ENCODE measurements at places on chromosomes 6 and 20.

DNA sequence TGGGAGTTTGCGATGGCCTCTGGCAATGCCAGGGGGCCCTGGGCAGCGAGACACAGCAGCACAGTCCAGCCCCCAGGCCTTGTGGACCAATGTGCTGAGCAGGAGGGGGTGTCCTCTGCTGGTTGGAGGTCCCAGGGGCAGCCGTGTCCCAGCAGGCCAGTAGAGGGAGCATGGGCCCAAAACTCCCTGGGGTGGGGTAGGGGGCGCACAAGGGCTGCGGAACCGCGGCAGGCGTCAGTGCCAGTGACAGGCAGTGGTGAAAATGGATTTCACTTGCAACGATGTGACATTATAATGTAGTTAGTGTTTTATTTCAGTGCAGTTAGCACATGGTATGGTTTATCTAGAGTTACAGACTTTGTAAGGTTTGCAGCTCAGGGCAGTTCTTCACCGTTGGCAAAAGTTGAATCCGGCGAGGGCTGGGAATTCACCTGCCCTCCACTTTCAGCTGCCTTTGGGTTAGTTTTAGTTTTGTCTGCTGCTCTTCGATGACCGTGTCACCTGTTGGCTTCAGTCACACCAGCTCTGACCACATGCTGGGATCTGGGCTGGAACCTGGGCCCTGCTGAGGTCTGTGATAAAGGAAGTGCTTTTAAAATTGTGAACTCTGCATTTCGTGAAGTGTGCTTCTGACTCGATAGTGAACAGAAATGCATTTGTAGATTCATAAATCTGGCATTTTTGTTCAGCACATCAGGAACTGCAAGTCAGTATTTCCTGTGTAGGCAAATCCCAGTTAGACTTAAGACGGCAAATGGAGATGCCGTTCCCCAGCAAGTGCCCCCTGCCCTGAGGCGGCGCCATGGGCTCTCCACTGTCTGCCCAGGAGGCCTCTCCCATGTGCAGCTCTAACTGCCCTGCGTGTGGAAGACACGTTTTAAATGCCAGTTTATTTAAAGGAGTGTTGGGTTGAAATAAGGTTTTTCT, 46.8 kb downstream of the PYGB start:
- DNase-seq, result peak; percentile 26

- no peak for DNase-seq
Observed at GRCh38 chr6:163308629-163309440, 105.7 kb upstream of the QKI start.

- DNase-seq, result no peak
Observed at GRCh38 chr20:35854713-35855348, 83.0 kb downstream of the PHF20 start.

GRCh38 chr6:2949121-2949520, 22.2 kb downstream of the SERPINB6 start:
- DNase-seq, result no peak

DNA sequence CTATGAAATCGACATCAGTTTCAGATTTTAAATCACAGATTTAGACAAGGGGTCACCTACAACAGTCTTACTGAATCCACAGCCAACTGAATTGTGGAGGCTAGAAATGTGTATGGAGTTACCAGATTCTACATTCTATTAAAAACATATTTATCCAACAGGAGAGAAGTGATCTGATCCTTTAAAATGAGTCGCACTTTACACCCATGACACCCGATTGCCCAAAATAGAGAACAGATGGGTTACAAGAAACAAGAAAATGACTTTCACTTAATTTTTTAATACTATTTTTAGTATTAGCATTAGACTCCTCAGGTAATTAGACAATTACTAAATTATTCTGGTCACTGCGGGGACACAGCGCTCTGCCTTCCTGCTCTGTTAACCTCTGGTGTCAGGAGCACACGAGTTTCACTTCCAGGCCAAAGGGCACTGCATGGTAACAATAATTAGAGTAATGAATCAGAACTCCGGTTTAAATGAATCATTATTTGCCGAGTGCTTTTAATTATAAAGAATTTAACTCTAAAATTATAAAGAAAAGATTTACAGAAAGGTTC, 108.6 kb downstream of the ATP9A start:
- DNase-seq, result no peak

DNA sequence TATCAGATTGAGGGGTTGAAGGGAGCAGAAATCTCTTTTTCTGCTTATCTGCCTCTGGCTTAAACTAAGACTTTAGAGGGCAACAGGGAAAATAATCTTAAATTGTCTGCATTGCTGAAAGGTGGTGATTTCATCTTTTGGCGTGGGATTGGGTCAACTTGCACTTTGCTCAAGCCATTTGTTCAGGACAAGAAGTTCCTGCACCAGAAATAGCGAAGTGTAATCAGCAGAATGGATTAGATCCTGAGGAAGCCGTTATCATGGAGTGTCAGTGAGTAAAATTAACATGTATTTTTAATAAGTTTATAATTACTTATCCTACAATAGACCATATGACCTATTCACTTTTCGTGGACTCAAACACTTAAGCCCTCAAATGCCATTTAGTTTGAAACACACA, 249.3 kb downstream of the CD83 start:
- no peak for DNase-seq

GRCh38 chr20:32116079-32116521, 6.6 kb downstream of the TM9SF4 start:
- no peak for DNase-seq

GRCh38 chr6:114886670-114887436, 544.0 kb upstream of the HS3ST5 start:
- DNase-seq, result no peak

GRCh38 chr20:34049897-34050695, 56.4 kb downstream of the RALY start:
- no peak for DNase-seq
